ENCODE measurements at places on chromosomes 1 and 21. TPM values are rescaled to one million over a fixed set of nuclear protein-coding genes. Genes with fewer than 3 reads are reported as not detected.

DNA sequence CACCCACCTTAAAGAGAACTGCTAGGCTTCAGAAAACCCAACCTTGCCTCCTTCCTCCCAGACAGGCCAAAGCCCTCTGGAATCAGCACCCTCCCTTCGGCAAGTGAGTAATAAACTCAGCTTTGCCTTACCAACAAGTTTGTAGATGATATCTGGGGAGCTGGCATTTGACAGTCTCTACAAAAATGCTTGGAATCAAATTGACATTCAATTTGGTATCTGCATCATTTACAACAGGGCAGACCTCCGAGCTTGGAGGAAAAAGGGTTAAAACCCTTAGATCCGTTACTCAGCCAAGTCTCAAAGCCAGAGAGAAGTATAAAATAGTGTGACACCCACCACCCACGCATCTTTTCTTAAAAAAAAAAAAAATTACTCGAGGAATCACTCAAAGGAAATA, 149.3 kb upstream of the EDN2 start:
- DNase-seq: no peak

DNA sequence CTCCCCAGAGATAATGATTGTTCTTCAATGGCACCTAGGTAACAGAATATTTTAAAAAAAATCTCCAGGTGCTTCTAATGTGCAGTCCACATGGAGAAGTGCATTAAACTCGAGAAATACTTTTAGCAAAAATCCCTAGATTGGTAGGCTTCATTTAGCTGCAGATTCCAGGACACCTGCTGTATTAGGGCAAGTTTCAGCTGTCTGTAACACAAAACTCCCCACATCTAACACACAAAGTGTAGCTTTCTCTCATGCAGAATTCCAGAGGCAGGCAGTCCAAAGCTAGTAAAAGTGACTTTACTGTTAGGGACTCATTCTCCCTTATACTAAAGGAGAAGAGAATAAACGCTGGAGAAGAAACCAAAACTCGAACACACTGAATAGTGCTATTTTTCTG, 1414.3 kb upstream of the B3GALT2 start:
- no peak for DNase-seq

DNA sequence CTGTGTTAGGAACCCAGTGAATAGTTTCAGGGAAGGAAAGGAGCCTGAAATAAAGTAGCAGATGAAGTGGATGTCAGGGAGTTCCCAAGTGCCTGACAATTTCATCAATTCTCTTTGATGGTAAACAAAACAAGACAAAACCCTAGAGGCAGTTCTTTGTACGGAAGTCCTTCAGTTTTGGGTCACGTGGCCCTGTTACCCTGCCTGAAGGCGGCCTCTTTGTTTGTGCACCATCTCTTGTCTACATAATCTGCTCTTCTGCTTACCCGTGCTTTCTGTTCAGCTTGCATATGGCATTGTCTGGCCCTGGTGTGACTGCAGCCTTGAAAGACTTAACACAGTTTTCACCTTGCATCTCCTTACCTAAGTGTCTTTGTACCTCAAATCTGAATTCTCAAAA, 166.7 kb upstream of the DUSP10 start:
- no peak for DNase-seq

- DNase-seq: no peak
Measured at GRCh38 chr1:45348020-45348419, 7.8 kb upstream of the MUTYH start.

DNA sequence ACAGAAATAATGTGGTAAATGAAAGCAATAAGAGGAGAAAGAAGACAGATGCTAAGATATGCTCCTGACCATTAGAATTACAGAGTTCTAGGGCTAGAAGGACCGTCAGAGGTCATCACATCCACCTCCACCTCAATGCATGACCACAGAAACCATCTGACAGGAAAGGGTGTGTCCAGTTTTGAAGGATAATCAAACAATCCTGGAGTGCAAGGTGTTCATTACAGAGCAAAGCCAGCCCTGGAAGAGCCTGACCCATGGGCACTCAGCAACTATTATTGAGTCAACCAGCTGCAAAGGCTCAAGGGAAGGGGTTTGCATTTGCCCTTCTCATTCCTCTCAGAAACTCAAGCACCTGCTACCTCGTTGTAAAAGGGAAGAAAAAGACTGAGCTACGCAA, 46.4 kb downstream of the TOR1AIP2 start:
- no peak for DNase-seq

GRCh38 chr1:88376421-88376820, 307.7 kb upstream of the PKN2 start:
- no peak for DNase-seq

- peak; percentile 38 for DNase-seq
Measured at GRCh38 chr1:12088607-12089006, 25.5 kb downstream of the TNFRSF8 start.

DNA sequence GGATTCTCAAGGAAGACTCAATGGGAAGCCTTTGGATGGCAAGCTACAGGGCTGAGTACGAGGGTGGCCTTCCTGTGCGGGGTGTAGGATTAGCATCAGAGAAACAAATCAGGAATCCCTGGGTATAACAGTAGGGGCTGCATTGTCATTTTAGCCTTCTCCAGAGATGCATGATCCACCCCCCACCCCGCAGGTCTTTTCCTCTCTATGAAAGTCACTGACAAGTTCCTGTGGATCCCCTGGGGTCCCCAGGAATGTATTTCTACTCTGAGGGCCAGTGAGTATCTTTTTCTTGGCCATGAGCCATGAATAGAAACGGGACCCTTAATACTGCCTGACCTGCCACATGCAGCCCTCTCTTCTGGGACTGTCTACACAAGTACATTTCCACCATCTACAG, 473.0 kb upstream of the VAMP3 start:
- no peak for DNase-seq

GRCh38 chr1:212967801-212968200, 17.5 kb downstream of the VASH2 start:
- DNase-seq: no peak

DNA sequence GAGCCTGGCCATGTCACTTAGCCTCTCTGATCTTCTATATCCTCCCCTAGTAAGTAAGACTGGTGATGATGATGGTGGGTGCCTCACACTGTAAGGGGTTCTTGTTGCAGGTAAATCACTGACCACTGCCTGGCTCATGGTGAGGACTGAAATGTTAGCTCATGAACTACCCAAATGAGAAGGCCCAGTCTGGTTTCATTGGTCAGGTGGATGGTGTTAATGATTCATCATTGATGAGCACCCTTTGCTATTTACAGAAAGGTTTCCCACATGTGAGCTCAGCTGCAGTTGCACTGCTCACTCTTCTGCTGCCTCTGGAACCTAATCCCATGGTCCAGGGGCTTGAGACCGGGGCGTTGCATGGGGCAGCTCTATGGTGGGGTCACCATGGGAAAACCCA, 417.7 kb downstream of the PRDM2 start:
- no peak for DNase-seq

FAM177B gene
- total RNA-seq: not detected

OPTC gene
- total RNA-seq: not detected

Measured in activated T-helper 2 cell treated with anti-CD3 and anti-CD28 coated beads, Interferon-gamma antibody, Interleukin-2, Interleukin-4, amounts not matched to agents 10 μg/mL and 5 μg/mL and 100 μg/mL, durations not matched to agents 14 hours and 24 hours and 36 hours (primary cell).